Nephron progenitor cell (in vitro differentiated cells): ENCODE measurements at places on chromosomes 2 and 18.

- no peak for DNase-seq
These were observed 148.1 kb downstream of the GALNT14 start for GRCh38 chr2:30990176-30990575.

- DNase-seq: no peak
These were observed 171.1 kb downstream of the PAX3 start for GRCh38 chr2:222127660-222128059.

GRCh38 chr2:201854221-201854801 lies 48.0 kb downstream of the CDK15 start:
- DNase-seq: no peak

DNA sequence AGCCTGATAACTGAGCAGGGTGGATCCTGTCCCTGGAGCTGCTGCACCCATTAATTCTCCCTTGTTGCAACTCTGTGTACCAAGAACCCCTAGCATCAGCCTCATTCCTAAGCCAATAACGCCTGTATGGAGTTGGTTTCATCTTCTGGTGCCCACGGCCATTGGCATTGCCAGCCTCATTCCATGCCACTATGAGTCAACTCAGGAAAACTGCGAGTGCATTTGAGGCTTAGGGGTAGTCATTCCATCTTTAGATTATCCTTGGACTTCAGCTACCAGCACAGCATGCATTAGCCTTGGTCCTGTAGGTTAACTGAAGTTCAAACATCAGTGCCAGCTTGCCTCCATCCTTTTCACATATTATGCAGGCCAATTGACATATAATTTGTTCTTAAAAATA lies 1.4 kb upstream of the TRIM54 start:
- no peak for DNase-seq

GRCh38 chr2:85355073-85355410 lies 473 bp downstream of the ELMOD3 start:
- DNase-seq: no peak

DNA sequence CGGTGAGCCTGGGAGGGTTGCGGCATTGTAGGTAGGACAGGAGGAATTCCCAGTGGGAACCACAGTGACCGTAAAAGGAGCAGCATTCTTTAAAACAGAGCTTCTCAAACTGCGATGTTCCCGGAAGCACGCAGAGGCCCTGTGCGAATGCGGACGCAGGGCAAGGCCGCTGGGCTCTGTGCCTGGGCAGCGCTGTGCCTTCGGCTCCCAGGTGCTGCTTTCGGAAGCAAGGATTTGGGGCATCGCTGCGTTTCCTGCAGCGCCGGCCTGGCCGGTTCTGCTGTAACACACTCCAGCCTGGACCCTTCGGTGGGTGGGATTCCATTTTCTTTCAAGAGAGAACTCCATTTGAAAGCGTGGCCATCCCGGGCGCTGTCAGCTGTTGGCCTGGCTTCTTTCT lies 118.6 kb downstream of the PTGR3 start:
- no peak for DNase-seq

DNA sequence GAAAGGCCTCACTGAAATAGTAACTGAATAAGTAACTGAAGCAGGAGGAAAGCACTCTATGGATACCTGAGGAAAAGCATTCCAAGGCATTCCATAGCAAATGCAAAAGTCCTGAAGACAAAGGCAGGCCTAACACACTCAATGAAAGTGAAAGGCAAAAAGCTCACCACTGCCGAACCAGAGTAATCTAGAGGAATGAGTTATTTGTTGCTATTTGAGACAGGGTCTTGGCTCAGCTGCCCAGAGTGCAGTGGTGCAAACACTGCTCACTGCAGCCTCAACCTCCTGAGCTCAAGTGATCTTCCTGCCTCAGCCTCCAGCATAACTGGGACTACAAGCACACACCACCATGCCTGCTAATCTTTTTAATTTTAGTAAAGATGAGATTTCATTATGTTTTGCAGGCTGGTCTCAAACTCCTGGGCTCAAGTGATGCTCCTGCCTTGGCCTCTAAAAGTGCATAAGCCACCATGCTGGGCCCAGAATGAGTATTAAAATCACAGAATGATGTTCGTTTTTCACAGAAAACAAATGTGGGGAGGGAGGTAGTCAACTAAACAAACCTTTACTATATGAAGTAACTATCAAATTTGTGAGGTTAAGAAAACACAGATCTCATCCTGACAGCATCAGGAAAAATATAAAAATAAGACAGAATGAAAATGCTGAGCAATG lies 17.9 kb downstream of the PIAS2 start:
- no peak for DNase-seq

GRCh38 chr2:164655336-164655735 lies 34.1 kb upstream of the GRB14 start:
- no peak for DNase-seq

GRCh38 chr2:188187726-188188125 lies 103.9 kb upstream of the GULP1 start:
- DNase-seq: no peak

DNA sequence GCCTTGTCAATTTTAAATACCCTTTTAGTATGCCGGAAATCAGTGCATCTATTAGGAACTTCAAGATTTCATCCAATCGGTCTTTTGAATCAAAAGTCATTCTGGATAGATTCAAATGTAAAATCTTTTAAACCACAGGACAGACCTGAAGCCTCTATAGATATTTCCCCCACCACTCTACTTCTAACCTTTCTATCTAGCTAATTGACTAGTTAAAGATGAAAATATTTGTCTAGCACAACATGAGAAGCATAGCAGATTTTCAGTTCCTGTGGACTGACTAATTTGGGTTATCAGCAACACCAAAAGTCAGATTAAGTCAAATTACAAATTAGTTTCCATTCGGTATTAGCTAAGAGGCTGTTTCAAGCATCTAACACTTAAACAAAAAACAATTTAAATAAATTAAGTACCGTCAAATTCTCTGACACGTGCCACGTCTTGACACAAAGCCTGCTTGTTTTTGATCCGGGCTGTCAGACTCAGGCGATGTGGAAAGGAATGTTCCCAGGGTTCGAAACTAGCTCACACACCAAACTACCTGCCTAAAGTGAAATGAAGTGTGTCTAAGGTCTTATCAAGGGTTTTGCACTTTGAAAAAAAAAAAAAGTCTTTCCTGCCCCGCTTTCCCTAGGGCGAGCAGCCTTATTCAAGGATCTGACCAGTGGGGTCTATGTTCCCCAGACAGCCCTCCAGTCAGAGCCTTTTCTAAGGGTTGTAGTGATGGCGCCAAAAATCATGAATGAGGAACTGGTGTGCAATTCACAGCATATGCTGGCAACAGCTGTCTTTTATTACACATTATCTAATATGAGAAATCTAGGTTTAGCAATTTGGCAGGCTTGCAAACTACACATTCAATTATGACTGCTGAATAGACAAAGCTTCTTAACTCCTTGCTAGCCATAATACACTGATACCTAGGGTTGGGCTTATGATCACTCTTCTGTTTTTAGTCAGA lies 4.7 kb downstream of the CYTIP start:
- no peak for DNase-seq

- DNase-seq: peak; percentile 88
These were observed at the start of the genes DOK1 and LOXL3 for GRCh38 chr2:74553892-74554819. Gene DOK1, plus strand, starts transcription at chr2:74554720. Its CDS starts 35 bp downstream, at chr2:74554755. Gene LOXL3, minus strand, starts transcription at chr2:74553942. Its CDS starts 1,308 bp downstream, at chr2:74552634.

DNA sequence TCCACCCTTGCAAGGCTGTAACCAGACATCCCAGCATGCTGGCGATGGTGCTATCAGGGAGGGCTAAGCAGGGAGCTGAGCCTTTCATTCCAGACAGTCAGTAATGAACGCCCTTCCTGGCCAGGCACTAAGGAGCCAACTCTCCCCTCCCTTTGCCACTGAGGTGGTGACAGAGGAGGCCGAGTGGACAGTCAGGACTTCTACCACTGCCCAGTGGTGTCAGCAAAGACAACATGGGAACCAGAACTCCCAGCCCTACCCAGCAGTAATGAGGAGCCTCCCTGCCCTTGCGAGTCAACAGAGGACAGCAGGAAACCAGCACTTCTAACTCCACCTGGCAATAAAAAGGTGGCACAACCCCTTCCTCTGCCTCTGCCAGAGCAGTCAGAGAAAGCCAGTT lies 68.6 kb downstream of the ZAP70 start:
- no peak for DNase-seq

DNA sequence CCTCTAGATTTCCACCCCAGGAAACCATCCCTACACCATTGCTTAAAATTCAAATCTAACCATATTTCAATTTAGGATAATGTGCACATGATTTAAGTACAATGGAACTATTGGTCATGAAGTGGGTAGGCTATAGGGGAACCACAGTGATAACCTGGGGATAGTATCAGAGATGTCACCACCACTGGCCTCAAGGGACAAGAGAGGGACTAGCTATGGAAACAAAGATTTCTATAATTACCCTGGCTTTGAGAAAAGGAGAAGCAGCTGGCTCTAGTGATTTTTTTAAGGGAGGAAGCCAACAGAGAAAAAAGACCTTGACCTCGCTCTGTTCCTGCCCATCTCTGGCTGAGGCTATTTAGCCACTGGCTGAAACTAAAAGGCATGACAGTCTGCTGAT lies 132.0 kb downstream of the MEP1B start:
- DNase-seq: no peak

DNA sequence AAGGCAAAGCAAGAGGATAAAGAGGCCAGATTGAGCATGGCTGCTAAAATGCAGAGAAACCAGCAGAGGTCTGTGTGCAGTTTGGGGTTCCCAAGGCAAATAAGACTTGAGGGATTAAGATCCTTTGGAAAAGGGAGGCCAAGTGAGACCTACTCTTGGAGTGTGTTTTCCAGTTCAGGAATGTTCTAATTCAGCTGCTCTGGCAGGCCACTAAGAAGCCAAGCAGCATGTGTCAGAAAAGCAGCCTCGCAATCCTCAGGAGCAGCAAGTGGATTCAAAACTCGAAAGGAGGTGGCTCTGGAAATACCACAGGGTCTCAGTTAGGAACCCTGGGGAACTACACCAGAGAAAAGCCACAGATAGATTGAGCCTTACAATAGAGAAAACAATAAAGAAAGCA lies 569.2 kb downstream of the METTL4 start:
- no peak for DNase-seq

- DNase-seq: no peak
These were observed 95.7 kb downstream of the ZNF385B start for GRCh38 chr2:179765666-179766065.

DNA sequence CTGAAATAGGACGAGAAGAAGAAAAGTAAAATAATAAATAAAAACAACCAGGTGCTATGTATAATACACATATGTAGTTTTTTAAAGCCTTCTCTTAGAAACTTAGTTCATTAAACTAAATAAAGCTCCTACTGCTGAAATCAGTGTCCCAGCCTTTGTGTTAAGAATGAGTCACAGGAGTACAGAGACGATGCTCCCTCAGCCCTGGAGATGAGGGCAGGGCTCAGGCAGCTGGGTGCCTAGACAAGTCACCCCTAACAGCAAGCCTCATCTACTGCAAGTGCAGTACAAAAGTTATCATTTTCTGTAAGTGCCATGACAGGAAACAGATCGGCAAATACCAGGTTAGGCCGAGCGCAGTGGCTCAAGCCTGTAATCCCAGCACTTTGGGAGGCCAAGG lies 18.2 kb downstream of the KIDINS220 start:
- DNase-seq: no peak

DNA sequence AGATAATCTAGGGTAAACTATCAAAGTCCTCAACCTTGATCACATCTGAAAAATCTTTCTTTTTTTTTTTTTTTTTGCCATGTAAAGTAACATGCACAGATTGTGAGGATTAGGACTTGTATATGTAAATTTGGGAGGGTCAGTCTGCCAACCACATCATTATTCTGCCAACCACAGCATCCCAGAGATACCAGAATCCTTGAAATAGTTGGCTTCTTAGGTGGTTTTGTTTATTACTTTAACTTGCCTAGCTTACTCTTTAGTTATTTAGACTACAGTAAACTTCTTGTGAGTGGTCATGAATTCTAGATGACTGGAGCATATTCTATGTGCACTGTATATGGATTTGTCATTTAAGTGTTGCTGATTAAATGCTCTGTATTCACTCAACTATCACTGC lies 242.1 kb upstream of the RBMS1 start:
- DNase-seq: no peak

- DNase-seq: no peak
These were observed 81.3 kb downstream of the LIMS1 start for GRCh38 chr2:108615480-108616090.

GRCh38 chr2:200617156-200618053 lies 31.6 kb downstream of the AOX1 start:
- DNase-seq: no peak

GRCh38 chr2:231563378-231563961 lies 29.2 kb upstream of the TEX44 start:
- peak; percentile 61 for DNase-seq

GRCh38 chr18:42861271-42861670 lies 254.2 kb downstream of the RIT2 start:
- DNase-seq: no peak

DNA sequence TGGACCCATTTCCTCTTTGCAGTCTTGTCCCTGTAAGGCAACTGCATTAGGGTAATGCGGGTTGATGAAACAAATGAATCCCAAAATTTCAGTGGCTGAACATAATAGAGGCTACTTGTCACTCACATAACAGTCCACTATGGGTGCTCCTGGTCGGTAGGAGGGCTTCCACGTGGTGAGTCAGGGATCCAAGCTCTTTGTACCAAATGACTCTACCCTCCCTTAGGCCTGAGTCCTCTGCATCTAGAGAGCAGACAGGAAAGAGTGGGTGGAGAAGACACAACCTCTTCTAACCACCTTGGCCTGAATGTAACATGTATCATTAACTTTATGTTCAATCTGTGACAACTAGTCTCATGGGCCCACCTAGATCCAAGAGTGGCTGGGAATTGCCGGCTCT lies 86.2 kb upstream of the HAAO start:
- DNase-seq: no peak

- peak; percentile 20 for DNase-seq
These were observed 128.4 kb upstream of the CBLN2 start for GRCh38 chr18:72672364-72673184.

GRCh38 chr2:43230351-43230885 lies 4.0 kb upstream of the ZFP36L2 start:
- DNase-seq: no peak

- peak; percentile 45 for DNase-seq
These were observed at the start of gene WNT10A for GRCh38 chr2:218880102-218880858. Gene WNT10A, plus strand, starts transcription at chr2:218880852. Its CDS starts 144 bp downstream, at chr2:218880996.

GRCh38 chr18:50159654-50160046 lies 35.3 kb downstream of the MYO5B start:
- no peak for DNase-seq

- no peak for DNase-seq
These were observed 198.3 kb upstream of the HS6ST1 start for GRCh38 chr2:128516938-128517337.

- no peak for DNase-seq
These were observed 832.9 kb upstream of the FANCL start for GRCh38 chr2:59074071-59074470.

GRCh38 chr2:213419980-213420379 lies 135.7 kb downstream of the SPAG16 start:
- DNase-seq: no peak

- DNase-seq: peak; percentile 31
These were observed 633.2 kb upstream of the PKDCC start for GRCh38 chr2:41414486-41415230.

DNA sequence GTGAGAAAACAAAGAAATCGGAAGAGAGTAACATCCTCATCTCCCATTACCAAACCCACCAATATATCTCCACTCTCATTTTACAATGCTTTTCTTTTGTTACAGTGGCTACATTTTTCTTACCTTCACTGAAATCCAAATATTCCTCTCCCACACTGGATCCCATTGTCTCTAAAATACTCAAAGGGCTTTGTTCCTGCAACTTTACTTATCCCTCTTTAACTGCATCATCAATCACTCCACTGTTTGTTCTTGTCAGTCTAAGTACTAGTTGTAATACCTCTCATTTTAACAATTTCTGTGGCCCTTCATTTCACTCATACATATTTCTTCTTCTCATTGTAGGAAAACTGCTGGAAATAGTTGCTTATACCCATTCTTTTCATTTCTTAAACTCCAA lies 464.2 kb upstream of the PIK3C3 start:
- DNase-seq: no peak

- no peak for DNase-seq
These were observed 23.3 kb upstream of the MTA3 start for GRCh38 chr2:42545023-42545721.
